ENCODE measurements at places on chromosomes 16 and 17.
A peak's percentile ranks its signal among the peaks of the same experiment; 100 is the strongest.

DNA sequence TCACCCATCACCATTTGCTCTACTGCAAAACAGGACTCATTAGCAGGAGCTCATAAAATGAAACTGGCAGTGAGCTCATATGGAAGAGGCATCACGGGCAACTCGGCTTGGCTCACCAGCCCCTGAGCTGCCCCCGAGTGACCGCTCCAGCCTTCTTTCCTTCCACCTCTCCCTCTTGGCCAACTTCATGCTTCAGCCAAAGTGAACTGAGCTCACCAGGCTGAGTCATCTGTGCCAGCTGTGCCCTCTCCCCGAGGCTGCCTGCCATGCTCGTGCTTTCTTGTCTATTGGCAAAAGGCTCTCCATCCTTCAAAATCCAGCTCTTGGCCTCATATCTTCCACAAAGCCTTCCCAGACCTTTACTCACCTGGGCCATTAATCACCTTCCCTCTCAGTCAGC, 391.4 kb downstream of the WWOX start:
- no peak for DNase-seq

DNA sequence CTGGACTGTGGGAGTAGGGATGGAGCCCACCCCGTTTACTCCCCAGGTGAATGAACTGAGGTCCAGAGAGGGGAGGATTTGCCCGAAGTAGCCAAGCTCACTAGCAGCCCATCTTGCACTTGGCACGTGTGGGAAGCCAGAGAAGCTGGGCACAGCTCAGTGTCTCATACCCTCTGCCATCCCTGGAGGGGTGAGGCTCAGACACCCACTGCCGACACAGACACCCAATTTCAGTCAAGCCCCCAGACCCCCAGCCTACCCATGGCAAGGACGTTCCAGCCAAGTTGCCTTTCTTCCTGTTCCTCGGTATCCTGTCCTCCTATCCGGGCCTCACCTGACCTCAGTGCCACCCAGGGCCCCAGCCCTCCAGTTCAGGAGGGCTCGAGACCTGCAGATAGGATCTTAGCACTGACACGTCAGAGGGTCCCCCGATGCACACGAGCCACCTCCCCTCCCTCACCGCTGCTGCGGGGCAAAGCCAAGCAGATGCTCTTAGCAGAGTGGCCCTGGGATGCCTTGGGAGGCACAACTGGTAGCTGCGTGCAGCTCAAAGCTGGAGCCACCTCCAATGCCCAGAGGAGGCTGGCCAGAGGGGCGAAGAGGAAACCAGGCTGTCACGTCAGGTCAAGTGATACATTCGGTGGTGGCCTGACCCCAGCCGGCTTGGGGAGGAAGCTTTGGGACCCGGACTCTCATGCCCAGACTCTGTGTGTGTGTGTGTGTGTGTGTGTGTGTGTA, 90.4 kb upstream of the TNRC6C start:
- DNase-seq, result no peak

DNA sequence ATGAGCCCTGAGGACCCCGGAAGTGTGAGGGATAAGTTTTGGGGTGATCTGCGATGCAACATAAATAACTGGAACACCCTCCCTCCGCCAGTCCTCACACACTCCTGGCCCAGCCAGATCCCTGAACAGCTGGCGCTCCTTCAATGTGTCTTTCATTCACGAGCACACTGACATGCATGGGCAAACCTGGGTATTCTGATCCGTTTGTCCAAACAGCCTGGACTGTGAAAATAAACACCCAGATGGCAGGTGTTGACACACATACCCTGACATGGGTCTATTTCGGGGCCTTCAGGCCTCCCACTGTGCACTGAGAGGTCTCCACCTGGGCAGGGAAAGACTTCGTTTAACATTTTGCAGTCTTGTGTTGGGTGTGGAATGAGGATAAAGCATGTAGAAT, 3.0 kb upstream of the CPNE2 start:
- no peak for DNase-seq

DNA sequence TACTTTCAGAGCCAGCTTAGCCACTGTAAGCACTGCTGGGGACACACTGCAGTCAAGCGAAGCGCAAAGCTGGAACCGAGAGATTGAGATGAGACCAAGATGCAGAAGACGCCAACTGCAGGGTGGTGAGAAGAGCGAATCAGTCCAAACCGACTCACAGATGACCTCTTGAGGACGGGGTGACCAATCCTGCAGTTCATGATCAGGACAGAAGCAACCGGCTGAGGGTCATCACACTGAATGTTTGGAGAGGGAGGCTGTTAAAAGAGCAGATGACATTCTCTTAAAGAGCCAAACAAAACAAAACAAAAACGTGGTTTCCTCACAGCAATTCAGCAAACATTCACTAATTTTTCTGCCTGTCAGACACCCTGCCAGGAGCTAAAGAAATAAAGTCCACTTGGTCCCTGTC, 8.5 kb downstream of the HASPIN start:
- DNase-seq, result no peak

GRCh38 chr16:83954577-83955016, 1.6 kb downstream of the OSGIN1 start:
- DNase-seq, result peak; percentile 38

- DNase-seq, result no peak
Measured at GRCh38 chr17:1492249-1493206, at the start of gene MYO1C. TSS of gene MYO1C (minus strand) at chr17:1492686. CDS start at chr17:1492487, 199 bp downstream.

GRCh38 chr17:62778990-62779681, 29.0 kb downstream of the MARCHF10 start:
- DNase-seq, result peak; percentile 97

DNA sequence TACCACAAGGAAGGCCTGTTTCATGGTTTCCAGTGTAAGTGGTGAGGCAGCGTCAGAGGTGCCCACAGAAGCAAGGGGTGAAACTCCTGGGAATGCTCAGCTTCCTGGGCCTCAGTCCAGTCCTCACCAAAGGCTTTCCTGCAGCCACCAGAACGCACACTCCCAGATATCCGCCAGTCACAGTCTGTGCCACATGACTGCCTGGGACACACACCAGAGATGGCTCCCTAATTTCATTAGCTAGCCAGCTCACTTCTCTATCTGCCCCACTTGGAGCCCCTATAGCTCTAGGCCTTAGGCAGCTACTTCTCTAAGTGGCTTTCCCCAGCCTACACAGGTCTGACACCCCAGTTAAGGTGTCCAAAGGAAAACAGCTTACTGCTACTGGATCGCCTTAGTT, 77.0 kb downstream of the CYTH1 start:
- DNase-seq, result no peak

DNA sequence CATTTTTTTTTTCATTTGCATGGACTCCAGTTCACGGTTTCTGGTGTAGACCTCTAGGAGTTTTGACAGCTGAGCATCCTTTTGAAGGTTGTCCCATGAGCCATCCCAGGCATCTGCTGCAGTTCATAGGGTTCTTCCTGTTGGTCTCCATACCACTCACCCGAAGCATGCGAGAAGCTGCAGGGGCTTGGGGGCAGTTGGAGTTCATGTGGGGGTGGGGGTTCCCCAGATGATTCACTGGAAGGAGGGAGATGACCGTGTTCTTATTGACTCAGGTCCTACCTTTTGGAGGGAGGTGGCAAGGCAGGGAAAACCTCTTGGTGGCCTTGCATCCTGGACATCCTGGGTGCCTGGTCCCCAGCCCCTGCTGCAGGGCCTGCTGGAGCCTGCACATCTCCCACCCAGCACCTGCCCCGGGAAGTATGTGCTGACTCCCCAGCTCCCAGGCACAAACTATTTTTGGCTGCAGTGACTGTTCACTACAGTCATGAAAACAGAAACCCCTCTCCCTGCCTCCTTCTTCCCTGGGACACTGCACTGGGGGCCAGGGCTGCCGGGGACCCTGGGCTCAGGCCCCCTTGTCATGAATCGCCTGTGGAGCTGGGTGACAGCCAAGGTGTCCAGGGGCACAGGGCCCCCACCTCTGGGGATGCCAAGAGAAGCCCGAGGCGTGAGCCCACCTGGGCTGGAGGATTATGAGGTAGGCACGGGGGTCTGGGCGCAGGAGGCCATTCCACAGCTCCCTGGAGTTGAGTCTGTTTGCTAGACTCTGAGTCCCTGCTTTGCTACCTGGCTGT, 64.9 kb upstream of the LGALS9 start:
- DNase-seq, result peak; percentile 56

DNA sequence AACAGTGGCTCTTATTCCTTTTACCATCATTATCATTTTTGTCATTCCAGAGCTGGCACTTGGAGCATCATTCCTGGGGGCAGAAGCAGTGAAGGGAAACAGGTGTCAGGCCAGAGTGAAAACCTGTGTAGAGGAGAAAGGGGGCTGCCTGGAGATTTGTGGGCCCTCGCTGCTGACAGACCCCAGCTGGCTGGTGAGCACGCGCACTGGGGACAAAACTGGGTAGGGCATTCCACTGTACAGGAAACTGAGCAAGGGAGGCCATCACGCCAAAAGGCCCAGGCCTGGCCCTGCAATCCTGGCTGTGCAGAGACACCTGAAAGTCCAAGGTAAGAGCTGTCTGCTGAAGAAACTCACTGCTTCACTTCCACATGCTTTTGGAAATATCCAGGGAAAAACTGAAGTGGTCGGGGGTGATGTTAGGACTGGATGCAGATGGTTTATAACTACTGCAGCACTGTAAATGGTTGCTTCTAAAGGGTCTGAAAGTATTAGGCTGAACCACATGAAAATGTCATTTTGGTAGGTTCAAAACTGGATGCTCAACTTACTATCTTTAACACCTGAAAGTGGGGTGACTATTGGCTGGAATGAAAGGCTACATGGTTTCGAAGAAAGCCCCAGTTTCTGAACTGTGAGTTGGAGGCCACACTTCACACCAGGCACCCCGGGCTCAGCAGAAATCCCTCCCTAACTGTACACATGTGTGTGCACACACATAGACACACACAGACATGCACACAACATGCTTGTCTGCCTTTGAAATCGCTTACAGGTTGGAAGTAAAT, 225.0 kb downstream of the C16orf78 start:
- DNase-seq, result no peak

DNA sequence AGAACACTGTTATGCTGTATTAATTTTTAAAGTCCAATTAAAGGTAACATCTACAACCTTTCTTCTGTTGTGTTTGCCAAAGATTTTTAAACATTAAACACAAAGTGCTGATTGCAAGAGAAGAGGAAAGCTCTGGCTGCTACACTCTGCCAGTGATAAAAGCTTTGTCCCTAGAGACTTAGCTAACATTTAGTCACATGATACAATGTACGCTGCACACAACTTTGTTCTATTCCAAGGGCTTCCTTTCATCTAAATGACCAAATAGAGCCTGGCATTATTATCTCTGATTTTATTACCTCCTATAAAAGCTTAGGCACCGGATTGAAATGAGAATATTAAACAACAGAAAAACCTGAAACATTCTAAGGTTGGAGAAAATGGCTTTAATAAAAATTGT, 388.7 kb upstream of the PMFBP1 start:
- DNase-seq, result no peak

- no peak for DNase-seq
Measured at GRCh38 chr17:38608648-38609047, 2.9 kb upstream of the SRCIN1 start.

All from fibroblast of skin of abdomen (primary cell).